ENCODE measurements at places on chromosomes 6 and 20. TPM values are rescaled to one million over a fixed set of nuclear protein-coding genes. Genes with fewer than 3 reads are reported as not detected.

SRC gene
- 186 TPM for total RNA-seq

SEMG1 gene
- total RNA-seq, result not detected

MCCD1 gene
- not detected for total RNA-seq

E2F1 gene
- 28.9 TPM for total RNA-seq

GABRR1 gene
- not detected for total RNA-seq

MYCT1 gene
- not detected for total RNA-seq

DCDC2 gene
- total RNA-seq, result 3.7 TPM

CDSN gene
- total RNA-seq, result not detected

ISM1 gene
- 0.44 TPM for total RNA-seq

CLDN20 gene
- total RNA-seq, result not detected

SIRPD gene
- not detected for total RNA-seq

LST1 gene
- not detected for total RNA-seq
